Activated CD4-positive, CD25-positive, alpha-beta regulatory T cell treated with anti-CD3 and anti-CD28 coated beads, Interleukin-2, amount 50 U/mL, for 24 hours (primary cell): ENCODE measurements at places on chromosomes 13 and 19.

DNA sequence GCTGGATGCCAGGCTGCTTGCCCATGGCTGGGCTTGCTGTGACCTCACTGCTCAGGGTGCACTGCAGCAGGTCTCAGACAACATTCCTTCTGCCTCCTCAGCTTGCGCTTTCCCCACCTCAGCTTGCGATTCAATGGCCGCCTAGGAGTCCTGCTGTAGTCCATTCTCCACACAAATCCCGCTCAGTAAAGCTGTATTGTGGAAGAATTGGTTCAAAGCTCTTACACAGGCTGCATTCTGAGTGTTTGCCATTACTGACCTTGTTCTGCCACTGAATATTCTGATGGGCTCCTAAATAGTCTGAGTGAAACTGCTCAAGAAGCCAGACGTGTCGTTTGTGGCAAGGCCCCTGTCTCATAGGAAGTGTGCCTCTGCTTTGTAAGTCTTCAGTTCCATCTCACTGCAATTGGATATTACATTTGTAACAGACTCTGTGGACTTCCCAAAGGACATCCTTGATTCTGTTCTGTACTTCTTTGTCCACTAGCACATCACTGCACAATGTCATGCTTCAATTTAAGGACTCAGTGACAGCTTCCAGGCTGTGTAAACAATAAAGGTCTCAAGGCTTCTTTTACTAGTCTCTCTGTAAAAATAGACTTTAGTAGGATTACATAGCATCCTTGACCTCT is 49.8 kb downstream of the KATNAL1 start:
- no peak for ATAC-seq

- no peak for ATAC-seq
These were observed 2220.8 kb upstream of the PCDH20 start for GRCh38 chr13:63636316-63636993.

- ATAC-seq = no peak
These were observed 10.7 kb downstream of the EPSTI1 start for GRCh38 chr13:42981317-42981716.

DNA sequence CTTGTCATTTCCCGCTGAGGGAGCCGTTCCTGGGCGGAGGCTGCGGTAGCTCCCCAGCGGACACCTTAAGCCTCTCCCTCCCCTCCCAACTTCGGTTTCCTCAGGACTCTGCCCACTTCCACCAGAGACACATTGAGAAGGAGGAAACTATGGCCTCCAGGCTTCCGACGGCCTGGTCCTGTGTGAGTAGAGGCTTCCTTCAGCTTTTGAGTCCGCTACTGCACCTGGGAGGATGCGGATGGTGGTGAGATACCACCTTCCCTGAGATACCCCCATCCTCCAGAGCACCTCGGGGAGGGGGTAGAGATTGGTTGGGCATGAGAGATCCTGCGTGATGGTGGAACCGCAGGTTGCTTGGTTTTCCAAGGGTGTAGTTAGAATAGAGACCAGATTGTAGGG is 955 bp downstream of the ZNF274 start:
- ATAC-seq = no peak

GRCh38 chr13:102678339-102679107 is 16.3 kb downstream of the METTL21C start:
- no peak for ATAC-seq

- no peak for ATAC-seq
These were observed 272.2 kb upstream of the DACH1 start for GRCh38 chr13:72139192-72139591.

- ATAC-seq = no peak
These were observed 4.6 kb downstream of the ANKRD10 start for GRCh38 chr13:110910013-110910890.
